ENCODE measurements at places on chromosomes 13 and 19. TPM values are rescaled to one million over a fixed set of nuclear protein-coding genes. Genes with fewer than 3 reads are reported as not detected.

DNA sequence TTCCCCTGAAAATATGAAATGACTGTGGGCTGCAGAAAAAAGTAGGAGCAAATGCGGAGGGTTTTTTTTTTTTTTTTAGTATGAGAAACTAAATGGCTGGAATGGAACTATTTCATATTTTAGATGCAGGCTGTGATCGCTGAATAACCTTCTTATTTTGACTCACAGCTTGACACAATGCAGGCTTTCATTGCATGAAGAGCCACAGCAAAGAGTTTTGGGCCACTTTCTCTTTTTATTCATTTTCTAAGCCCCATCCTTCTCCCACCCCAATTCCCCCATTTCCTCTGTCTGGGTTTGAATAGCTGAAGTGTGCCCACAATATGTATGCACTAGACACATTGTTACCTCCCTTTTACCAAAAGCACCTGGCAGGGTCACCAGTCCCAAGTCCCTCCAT is 125.9 kb downstream of the COG6 start:
- no peak for DNase-seq

GRCh38 chr13:114315074-114315785 is 927 bp downstream of the CHAMP1 start:
- DNase-seq = no peak

DNA sequence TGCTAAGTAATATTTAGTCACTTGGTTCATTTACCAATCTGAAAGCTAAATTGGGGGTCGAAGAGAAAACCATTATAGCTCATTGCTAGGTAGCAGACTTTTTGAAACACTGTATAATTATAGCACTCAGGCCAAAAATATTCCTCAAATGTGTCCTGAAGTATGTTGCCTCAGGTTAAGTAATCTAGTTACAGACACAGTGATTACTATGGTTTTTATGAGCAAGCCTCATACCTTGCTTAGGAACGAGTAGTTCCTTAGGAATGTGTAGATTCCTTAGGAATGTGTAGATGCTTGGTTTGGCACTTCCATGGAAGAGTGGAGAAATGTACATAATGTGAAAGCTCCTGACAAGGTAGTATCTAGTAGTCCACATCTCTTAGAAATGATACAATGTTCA is 387.5 kb downstream of the LMO7 start:
- no peak for DNase-seq

DNA sequence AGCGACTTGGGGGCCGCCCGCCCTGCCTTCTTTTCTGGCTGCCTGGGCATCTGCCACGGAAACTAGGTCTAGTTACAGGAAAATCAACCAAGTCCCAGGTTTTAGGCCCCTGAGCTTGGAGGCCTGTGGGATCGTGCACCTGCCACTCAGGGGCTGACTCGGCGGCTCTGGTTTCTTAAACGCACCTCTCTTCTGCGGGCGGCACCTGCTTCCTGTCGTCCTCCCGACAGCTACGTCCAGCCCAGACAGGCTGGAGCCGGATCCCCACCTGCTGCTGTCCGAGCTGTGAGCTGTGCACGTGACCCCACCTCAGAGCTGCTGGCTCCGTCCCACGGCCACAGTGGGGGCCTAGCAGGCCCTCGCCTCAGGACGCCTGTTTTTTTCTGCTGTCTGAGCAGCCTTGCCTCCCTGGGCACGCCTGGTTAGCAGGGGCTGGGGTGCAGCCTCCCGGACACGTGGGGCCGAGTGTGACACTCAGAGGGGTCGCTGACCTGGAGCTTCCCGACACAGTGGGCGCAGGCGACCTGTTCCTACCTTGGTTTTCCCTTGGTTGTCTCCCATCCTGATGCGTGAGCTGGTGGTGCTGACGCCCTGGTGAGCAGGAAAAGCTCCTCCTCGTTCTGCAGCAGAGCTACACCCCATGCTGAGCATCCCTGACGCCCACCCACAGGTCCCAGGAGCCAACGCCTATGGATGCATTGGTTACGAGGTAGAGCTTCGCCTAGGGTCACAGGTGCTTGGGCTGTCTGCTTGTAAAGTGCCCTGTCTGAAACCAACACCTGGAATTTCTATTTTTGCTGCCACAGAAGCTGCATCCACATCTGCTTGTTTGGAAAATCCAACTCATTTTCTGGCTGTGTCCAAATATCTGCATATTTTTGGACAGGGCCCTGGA is 17.5 kb downstream of the TMEM255B start:
- DNase-seq = no peak

- no peak for DNase-seq
Observed at GRCh38 chr13:104385404-104385803, 1319.2 kb upstream of the SLC10A2 start.

- DNase-seq = no peak
Observed at GRCh38 chr13:25796474-25796873, 255.3 kb downstream of the SHISA2 start.

DNA sequence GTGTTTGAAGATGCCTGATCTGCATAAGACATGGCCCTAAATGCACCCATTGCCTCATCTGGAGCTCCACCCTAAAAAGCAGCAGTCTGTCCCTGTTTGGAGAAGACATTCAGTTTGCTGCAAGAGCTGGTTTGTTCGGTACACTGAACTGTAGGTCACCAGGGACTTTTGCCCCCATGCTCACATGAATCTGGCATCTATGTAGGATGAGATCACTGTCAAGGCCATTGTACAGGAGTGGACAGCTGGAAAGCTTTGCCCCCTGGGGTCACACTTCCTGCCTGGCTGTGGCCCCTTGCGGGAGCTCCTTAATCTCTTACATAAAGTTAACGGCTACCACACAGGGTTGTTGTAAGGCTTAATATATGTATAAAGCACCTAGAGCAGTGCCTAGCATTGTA is 73.0 kb downstream of the IPO5 start:
- no peak for DNase-seq

DNA sequence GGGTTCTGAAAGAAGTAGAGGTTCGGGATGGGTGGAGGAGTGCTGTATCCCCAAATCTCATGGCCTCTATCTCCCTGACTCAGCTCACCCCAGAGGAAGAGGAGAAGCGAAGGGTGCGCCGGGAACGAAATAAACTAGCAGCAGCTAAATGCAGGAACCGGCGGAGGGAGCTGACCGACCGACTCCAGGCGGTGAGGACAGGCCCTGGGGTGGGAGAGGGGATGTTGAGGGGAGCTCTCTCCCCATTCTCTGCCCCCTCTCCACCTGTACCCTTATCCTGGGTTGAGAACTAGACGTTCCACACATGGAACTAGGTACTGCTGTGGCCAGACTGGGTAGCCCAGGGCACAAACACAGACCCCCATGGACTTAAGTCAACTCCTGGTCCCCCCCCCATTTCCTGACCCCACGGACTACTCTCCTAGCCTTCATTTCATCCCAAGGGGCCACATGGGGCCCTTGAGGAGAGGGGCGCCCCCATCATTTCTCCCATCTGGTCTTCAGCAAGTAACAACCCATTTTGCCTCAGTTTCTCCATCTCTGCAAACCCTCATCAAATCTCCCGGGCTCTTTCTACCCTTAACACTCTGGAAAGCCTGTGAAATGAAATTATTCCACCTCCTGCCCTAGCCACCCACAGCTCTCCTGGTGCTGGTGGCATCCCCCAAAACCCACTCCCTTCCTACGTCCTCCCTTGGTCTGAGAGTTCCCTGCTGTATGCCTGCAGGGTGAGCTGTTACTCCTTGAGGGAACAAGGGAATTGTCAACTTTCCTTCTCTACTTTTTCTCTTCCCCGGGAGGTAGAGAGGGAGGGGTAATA is 3.5 kb downstream of the FOSB start:
- DNase-seq = no peak

GRCh38 chr13:98510156-98510509 is 66.8 kb downstream of the STK24 start:
- DNase-seq = no peak

- no peak for DNase-seq
Observed at GRCh38 chr13:97502706-97503105, 68.7 kb downstream of the RAP2A start.

DNA sequence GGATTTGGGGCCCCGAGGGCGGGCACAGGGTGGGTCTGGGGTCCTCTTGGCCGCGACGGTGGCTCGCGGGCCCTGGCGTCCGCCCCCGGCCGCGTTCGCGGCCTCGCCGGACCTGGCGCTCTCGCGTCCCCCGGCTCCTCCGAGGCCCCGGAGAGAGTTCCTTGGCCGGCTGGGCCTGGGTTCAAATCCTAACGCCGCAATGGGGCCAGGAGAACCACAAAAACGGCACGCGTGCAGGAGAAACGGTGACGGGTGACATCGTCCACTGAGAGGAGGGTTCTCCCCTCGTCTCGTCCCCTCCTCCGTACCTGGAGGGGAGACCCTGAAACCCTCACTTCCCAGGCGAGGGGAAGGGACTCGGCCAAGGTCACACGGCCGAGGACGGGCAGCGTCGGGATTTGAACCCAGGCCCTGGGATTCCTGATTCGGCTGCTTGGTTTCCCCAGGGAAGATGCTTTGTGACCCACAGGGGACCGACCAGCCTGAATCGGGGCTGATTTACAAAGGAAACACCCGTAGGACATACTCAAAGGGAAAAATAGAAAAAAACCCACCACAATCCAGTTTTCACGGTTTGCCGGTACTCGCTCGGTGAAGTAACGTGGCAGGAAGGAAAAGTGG is 624 bp downstream of the SAFB start:
- DNase-seq = no peak

GRCh38 chr13:97058391-97058790 is 64.1 kb upstream of the OXGR1 start:
- no peak for DNase-seq

- no peak for DNase-seq
Observed at GRCh38 chr13:41434831-41435520, 22.4 kb upstream of the RGCC start.

GRCh38 chr13:77353995-77354394 is 27.1 kb upstream of the MYCBP2 start:
- DNase-seq = no peak

DNA sequence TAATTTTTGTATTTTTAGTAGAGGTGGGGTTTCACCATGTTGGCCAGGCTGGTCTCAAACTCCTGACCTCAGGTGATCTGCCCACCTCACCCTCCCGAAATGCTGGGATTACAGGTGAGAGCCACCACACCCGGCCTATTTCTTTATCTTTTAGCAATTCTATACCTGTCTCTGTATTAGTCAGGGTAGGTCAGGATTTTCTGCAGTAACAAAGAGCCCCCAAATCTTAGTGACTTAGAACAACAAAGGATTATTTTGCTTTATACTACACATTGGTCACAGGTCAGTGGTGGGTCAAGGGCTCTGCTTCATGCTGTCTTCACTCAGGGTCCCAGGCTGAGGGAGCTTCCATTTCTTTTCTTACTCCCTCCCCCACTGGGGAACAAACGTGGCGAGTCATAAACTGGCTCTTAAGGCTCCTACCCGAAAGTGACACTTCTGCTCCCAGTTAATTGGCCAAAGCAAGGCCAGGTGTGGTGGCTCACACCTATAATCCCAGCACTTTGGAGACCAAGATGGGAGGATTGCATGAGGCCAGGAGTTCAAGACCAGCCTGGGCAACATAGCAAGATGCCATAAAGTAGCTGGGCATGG is 6.8 kb downstream of the ITPKC start:
- no peak for DNase-seq

GRCh38 chr13:50587115-50587514 is 256.4 kb downstream of the DLEU7 start:
- DNase-seq = no peak

DNA sequence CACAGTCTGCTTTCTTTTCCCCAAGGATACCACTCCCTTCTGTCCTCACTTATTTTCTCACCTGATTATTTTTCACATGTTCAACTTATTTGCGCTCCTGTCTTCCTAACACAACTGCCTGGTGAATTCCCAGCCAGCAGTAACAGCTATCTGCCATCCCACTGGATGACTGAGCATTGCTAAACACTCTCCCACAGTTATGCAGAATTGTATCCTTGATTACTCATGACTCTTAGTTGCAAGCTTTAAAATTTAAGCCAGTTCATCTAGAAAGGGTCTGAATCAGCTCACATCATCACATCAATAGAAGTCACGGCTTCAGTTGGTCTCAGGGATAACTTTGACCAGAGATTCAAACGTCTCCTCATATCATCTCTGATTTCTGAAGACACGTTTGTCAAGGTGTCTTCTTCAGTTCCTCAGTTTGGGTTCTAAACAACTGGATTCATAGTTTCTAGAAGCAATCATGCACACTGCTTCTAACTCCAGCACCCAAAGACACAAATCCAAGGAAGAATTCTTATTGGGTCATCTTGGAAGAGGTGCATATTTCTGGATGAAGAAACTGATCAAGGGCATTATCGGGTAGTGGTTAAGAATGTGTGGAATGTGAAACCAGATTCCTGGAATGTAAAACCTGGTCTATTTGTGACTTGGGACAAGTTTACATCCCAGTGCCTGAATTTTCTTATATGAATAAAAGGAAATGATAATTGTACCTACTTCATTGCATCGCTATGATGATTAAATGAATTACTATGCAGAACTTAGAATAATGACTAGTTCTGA is 13.9 kb upstream of the DACH1 start:
- peak; percentile 63 for DNase-seq

GRCh38 chr13:26759249-26759906 is 1.2 kb downstream of the GPR12 start:
- DNase-seq = no peak

DNA sequence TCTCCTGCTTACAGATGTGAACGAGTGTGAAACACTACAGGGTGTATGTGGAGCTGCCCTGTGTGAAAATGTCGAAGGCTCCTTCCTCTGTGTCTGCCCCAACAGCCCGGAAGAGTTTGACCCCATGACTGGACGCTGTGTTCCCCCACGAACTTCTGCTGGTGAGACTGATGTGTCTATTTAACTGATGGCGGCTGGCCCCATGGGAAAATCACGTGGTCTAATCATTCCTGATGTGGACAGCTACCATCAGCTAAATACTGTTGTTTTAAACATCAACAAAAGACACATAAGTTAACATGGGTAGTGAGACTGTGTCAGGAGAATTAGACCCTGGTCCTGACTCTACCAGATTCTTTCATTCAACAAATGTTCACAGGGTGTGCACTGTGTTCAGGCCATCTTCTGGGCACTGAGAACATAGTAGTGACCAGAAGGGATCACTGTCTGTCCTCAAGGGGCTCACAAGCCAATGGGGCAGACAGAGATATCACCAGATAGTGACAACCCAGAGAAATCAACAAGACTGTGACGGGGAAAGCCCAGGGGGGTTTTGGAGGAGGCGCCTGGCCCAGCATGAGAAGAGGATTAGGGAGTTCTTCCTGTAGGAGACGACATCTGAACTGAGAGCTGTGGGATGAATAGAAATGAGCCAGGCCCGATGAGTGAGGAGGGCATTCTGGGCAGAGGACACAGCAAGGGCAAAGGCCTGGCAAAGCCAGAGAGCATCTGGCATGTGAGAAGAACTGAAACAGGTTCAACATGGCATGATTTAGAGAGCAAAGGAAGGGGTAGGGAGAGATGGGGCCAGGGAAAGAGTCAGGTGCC is 18.4 kb downstream of the LTBP4 start:
- DNase-seq = no peak

GRCh38 chr19:3554254-3555083 is 2.9 kb downstream of the MFSD12 start:
- no peak for DNase-seq

SPC24 gene
- total RNA-seq = 76.1 TPM

RASIP1 gene
- 6.9 TPM for total RNA-seq

KLK2 gene
- total RNA-seq = not detected

RETN gene
- not detected for total RNA-seq

CEACAM19 gene
- 4.6 TPM for total RNA-seq

MISP3 gene
- 0.80 TPM for total RNA-seq

ZNF787 gene
- 19.6 TPM for total RNA-seq

GDF15 gene
- total RNA-seq = 76.3 TPM

FAM124A gene
- 0.63 TPM for total RNA-seq

CD209 gene
- total RNA-seq = not detected

ZFP28 gene
- total RNA-seq = 12.2 TPM

BEST2 gene
- not detected for total RNA-seq

PHLDB3 gene
- total RNA-seq = 6.0 TPM

ZNF567 gene
- total RNA-seq = 2.9 TPM

FAM216B gene
- total RNA-seq = not detected

FREM2 gene
- total RNA-seq = 1.0 TPM

ACP7 gene
- total RNA-seq = 0.22 TPM
